ENCODE measurements at places on chromosomes 12 and 14.

DNA sequence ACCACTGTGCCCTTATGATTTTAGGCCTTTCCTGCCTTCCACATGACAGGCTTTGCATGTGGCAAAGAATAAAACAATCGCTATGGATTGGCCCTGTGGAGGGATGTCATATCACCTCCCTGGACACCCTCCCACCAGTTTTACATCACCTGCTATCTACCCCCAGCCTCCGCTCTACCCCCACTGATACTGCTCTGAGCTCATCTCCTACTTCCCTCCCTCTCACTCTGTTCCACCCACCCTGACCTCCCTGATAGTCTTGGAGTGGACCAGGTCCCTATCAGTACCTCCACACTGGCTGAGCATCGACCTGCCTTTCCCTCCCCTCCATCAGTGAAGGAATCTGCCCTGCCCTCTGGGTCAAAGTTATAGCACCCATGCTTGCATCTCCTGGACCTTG lies 91.8 kb upstream of the FOXN3 start:
- no peak for DNase-seq
- H3K4me3 ChIP-seq = no peak overlapping the region
- no peaks in the 10 kb centered on the region for H3K27me3 ChIP-seq
- H3K4me1 ChIP-seq = peaks cover 20% of the 10 kb centered on the region
- H3K36me3 ChIP-seq = no peaks in the 10 kb centered on the region
- H3K27ac ChIP-seq = no peak overlapping the region

DNA sequence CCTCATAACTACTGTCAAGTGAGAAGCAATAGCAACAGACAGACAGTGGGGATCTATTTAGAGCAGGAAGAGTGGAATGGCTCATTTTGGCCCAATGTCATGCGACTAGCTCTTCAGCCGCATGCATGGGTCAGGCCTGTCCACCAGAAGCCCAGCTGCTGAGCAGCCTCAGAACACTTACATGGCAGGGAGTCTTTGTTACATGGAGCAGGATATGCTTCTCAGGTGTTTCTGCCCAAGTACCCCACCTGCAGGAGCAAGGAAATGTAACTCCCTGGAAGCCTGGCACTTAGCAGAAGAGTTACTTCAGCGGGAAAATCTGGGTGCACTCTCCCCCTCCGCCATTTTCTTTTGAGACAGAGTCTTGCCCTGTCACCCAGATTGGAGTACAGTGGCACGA lies 73.5 kb upstream of the ARHGAP5 start:
- H3K4me1 ChIP-seq = no peaks in the 10 kb centered on the region
- no peak for DNase-seq
- H3K36me3 ChIP-seq = no peaks in the 10 kb centered on the region
- H3K4me3 ChIP-seq = no peak overlapping the region
- no peaks in the 10 kb centered on the region for H3K27me3 ChIP-seq
- no peak overlapping the region for H3K27ac ChIP-seq

- no peak overlapping the region for H3K4me3 ChIP-seq
- no peak for DNase-seq
- no peaks in the 10 kb centered on the region for H3K36me3 ChIP-seq
Observed at GRCh38 chr14:69720912-69721311, 46.0 kb upstream of the SRSF5 start.

DNA sequence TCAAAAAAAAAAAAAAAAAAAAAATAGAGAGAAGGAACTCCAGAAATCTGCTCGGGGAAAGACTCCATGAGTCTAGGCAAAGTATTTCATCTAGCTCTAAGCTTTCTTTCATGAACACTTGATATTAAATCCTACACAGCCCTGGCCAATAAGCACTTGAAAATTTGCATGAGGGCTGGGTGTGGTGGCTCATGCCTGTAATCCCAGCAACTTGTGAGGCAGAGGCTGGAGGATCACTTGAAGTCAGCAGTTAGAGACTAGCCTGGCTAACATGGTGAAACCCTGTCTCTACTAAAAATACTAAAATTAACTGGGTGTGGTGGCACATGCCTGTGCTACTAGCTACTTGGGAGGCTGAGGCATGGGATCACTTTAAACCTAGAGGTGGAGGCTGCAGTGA lies 13.1 kb upstream of the METAP2 start:
- H3K4me1 ChIP-seq = no peaks in the 10 kb centered on the region
- H3K27ac ChIP-seq = peak overlapping the region; percentile 61
- no peaks in the 10 kb centered on the region for H3K36me3 ChIP-seq
- no peaks in the 10 kb centered on the region for H3K27me3 ChIP-seq
- no peak for DNase-seq

GRCh38 chr14:60166142-60166541 lies 944 bp upstream of the DHRS7 start:
- no peaks in the 10 kb centered on the region for H3K27me3 ChIP-seq
- no peak overlapping the region for H3K27ac ChIP-seq
- H3K4me1 ChIP-seq = no peaks in the 10 kb centered on the region
- DNase-seq = no peak
- H3K4me3 ChIP-seq = no peak overlapping the region

DNA sequence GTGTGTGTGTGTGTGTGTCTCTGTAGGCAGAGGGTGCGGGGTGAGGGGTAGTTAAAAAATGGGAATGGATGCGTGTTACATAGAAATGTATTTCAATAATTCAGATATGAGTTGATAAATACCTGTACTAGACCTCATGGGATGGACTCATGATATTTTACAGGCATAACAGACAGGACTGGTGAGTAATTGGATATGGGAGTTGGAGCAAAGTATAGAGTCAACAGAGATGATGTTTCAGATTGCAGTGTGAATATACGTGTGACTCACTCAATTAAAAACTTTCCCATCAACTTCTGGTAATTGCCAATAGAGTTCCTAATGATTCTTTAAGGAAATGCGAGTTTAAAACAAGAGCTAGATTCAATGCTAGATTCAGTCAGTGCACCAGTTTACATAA lies 711.9 kb downstream of the C12orf50 start:
- H3K36me3 ChIP-seq = no peaks in the 10 kb centered on the region
- DNase-seq = no peak
- H3K4me3 ChIP-seq = no peak overlapping the region
- H3K27me3 ChIP-seq = no peaks in the 10 kb centered on the region

GRCh38 chr12:26123482-26123980 lies 1.3 kb downstream of the BHLHE41 start:
- H3K4me3 ChIP-seq = peak overlapping the region; percentile 45
- no peak for DNase-seq
- peaks cover 6% of the 10 kb centered on the region for H3K27me3 ChIP-seq
- H3K4me1 ChIP-seq = peaks cover 7% of the 10 kb centered on the region

GRCh38 chr12:128338386-128339125 lies 71.6 kb downstream of the TMEM132C start:
- no peaks in the 10 kb centered on the region for H3K4me1 ChIP-seq
- H3K27ac ChIP-seq = no peak overlapping the region
- H3K4me3 ChIP-seq = no peak overlapping the region
- H3K36me3 ChIP-seq = no peaks in the 10 kb centered on the region
- no peak for DNase-seq

All from right lobe of liver (tissue), 6 donors.